Activated CD4-positive, CD25-positive, alpha-beta regulatory T cell treated with anti-CD3 and anti-CD28 coated beads, Interleukin-2, amount 50 U/mL, for 72 hours (primary cell): ENCODE measurements at places on chromosomes 5 and 9.

- DNase-seq, result no peak
Measured at GRCh38 chr5:10311595-10312425, 4.1 kb upstream of the CMBL start.

GRCh38 chr9:136863623-136864273 is 2.4 kb downstream of the EDF1 start:
- no peak for DNase-seq

- DNase-seq, result no peak
Measured at GRCh38 chr5:136629125-136629792, 263.9 kb upstream of the TRPC7 start.

GRCh38 chr9:116791326-116791725 is 104.2 kb downstream of the TRIM32 start:
- DNase-seq, result no peak

- DNase-seq, result no peak
Measured at GRCh38 chr5:56006094-56006493, 11.3 kb upstream of the IL6ST start.
